ENCODE measurements at places on chromosomes 1 and 21. TPM values are rescaled to one million over a fixed set of nuclear protein-coding genes. Genes with fewer than 3 reads are reported as not detected.

- DNase-seq, result no peak
- no peaks in the 10 kb centered on the region for H3K4me1 ChIP-seq
- H3K27ac ChIP-seq, result no peak overlapping the region
- no peaks in the 10 kb centered on the region for H3K36me3 ChIP-seq
- no peaks in the 10 kb centered on the region for H3K27me3 ChIP-seq
Observed at GRCh38 chr1:221644663-221645258, 97.1 kb downstream of the DUSP10 start.

The AMPD1 gene
- polyA plus RNA-seq, result not detected

DNA sequence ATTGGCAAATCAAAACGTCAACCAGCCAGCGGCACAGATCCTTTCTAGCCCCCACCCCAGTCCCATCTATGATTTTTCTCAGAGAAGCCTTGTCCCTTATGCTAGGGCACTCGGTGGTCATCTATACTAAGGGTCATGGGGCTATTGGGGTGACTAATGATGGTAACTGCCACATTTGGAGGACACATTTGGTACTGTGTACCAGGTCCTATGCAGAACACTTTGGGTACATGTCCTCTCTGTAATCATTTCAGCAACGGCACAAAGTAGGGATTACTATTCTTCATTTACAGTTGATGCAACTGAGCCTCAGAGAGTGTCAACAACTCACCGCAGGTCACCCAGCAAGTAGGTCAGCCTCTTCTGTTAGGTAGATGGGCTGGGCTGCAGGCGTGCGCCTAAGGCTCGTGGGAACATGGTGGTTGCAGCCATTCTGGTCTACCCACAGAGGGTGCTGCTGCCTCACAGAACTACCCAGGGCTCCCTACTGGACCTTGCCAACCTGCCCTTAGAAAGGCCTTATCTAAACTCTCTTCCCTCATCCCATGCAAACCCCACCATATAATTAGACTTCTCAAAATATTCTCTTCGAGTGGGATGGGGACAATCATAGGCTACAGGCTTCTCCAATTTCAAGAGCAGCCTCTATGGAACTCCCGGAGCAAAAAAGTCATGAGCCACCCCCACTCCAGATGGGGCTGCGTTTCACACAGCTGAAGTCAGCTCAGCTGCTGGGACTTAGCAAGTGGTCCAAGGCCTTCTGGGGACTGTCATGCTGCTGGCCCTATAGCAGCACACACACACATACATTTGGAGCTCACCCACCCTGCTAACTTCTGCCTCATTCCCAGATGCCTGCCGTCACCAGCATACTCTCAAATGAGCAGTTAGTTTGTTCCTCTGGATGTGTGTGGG lies 5.8 kb upstream of the SDHB start:
- H3K4me1 ChIP-seq, result no peaks in the 10 kb centered on the region
- H3K27me3 ChIP-seq, result no peaks in the 10 kb centered on the region
- no peaks in the 10 kb centered on the region for H3K36me3 ChIP-seq
- no peak overlapping the region for H3K27ac ChIP-seq
- DNase-seq, result peak; percentile 19

DNA sequence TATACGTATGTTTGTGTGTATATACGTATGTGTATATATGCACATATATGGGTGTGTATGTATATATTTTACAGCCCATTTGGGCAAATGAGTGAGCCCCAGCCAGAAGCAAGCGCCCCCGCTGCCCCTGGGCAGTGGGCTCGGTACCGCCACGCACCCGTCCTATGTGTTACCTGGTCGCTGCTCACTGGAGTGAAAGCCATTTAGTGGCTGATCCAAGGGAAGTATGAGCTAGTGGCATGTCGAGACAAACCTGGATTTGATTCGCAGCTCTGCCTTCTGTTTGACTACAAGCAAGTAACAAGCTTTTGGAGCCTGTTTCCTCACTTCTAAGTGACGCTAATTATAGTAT lies 35.8 kb upstream of the JAK1 start:
- H3K4me1 ChIP-seq, result peaks cover 27% of the 10 kb centered on the region
- peak overlapping the region; percentile 86 for H3K4me3 ChIP-seq
- H3K36me3 ChIP-seq, result no peaks in the 10 kb centered on the region
- H3K27ac ChIP-seq, result peak overlapping the region; percentile 17

GRCh38 chr21:27219068-27219467 lies 252.2 kb upstream of the ADAMTS5 start:
- no peaks in the 10 kb centered on the region for H3K4me1 ChIP-seq
- H3K27me3 ChIP-seq, result no peaks in the 10 kb centered on the region
- H3K36me3 ChIP-seq, result no peaks in the 10 kb centered on the region
- H3K27ac ChIP-seq, result no peak overlapping the region
- no peak for DNase-seq

- no peaks in the 10 kb centered on the region for H3K27me3 ChIP-seq
- H3K4me1 ChIP-seq, result no peaks in the 10 kb centered on the region
- no peak for DNase-seq
- H3K36me3 ChIP-seq, result no peaks in the 10 kb centered on the region
Observed at GRCh38 chr1:188433425-188433824, 1604.7 kb downstream of the PLA2G4A start.

- no peak overlapping the region for H3K27ac ChIP-seq
- H3K4me3 ChIP-seq, result no peak overlapping the region
- H3K36me3 ChIP-seq, result no peaks in the 10 kb centered on the region
- no peaks in the 10 kb centered on the region for H3K4me1 ChIP-seq
Observed at GRCh38 chr21:34279883-34280282, 83.9 kb upstream of the KCNE2 start.

GRCh38 chr1:33719326-33719725 lies 144.6 kb upstream of the HMGB4 start:
- no peak for DNase-seq
- no peak overlapping the region for H3K27ac ChIP-seq
- no peak overlapping the region for H3K4me3 ChIP-seq
- no peaks in the 10 kb centered on the region for H3K27me3 ChIP-seq
